ENCODE measurements at places on chromosomes 13 and 19.
A peak's percentile ranks its signal among the peaks of the same experiment; 100 is the strongest.

DNA sequence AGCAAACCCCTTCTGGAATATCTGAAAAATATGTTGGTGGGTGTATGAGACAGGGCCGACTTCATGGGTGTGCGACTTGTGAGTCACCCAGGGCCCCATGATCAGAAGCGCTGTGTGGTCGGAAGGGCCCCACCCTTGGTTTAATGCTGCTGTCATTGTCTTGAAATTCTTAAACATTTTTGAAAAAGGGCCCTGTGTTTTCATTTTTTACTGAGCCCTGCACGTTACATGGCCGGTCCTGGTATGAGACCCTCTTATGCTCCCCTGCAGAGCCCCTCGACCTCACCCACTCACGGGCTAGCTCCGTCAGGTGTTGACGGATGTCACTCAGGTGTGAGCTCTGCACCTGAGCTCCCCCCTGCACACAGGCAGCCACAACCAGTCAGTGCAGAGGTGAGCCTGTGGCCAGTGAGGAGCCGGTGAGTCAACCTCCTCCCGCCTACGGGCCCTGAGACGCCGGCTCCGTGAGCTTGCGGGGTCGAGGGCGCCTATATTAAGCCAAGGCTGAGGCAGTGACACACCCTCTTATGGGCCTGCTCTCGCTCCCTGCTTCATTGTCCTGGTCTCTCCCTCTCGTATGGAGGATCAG, 27.7 kb downstream of the GADD45B start:
- peak; percentile 56 for DNase-seq

- DNase-seq: no peak
These were observed 52.7 kb downstream of the COL4A1 start for GRCh38 chr13:110254151-110254679.

GRCh38 chr13:44068169-44068568, 188.5 kb downstream of the LACC1 start:
- DNase-seq: no peak

DNA sequence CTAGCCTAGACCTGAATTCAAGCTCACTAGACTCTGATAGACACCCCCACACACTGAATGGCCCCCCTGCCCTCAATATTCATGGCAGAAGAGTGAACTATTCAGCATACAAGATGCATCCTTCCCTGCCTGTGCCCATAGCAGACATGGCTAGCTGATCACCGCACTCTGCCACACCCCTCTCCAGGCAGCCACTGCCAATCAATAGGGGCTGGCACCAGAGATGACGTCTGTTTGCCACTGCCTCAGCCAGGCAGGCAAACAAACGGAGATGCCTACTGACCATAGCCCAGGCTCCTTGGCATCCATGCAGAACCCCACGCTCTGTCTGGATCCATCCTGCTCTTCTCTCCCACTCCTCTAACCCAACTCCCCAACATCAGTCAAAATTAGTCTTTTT, 13.8 kb upstream of the NPAS1 start:
- peak; percentile 12 for DNase-seq

GRCh38 chr13:75368167-75368566, 113.8 kb downstream of the TBC1D4 start:
- no peak for DNase-seq

GRCh38 chr13:60379837-60380565, 17.0 kb upstream of the TDRD3 start:
- DNase-seq: no peak

DNA sequence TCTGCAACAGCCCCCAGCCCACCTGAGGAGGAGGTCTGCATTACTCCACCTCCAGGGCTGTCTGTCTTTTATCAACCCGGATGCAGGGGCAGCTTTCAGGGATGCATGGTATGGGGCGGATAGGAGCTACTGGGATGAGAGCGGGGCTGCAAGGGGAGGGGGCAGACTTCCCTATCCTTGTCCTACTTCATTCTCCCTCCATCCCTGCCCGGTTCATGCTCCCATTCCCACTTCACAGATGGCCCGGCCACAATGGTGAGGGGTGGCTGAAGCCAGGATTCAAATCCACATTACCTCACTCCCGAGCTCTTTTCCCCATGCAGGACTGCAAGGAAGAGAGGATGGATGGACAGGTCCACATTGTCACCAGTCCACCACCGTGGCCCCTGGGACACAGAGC, 40.5 kb upstream of the VSTM2B start:
- DNase-seq: no peak

- no peak for DNase-seq
These were observed 230.4 kb downstream of the ATP8A2 start for GRCh38 chr13:25602176-25602575.

DNA sequence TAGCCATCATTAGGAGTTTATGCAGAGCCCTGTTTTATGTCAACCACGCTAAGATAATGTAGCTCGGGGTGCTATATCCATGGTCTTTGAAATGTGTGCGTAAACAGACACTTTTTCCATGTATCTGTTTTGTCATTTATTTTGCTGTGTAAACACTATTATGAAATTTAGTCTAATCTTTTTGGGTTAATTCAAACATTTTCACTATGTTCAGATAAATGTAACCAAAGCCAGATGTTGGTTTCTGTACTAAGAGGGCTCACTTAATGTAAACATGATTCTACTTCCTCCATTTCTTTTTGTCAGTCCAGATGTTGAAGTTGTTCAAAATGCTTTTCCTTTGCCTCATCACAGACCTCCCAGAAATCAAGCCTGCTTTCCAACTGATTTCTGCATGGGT, 499.5 kb upstream of the GPC6 start:
- DNase-seq: no peak

DNA sequence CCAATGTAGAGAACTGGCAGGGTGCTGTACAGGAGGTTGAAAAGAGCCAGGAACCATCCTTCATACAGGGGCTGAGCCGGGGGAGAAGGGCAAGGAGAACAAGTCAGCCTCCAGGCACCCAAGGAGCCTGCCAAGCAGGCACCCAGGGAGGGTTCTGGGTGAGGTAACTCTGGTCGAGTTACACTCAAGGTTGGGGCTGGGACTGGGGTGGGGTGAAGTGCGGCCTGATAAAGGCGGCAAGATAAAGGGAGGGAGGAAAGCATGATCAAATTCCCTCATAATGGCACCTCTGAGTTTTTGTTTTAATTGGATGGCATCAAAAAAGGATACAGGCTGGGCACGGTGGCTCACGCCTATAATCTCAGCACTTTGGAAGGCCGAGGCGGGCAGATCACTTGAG, 25.0 kb downstream of the ATP8B3 start:
- no peak for DNase-seq

DNA sequence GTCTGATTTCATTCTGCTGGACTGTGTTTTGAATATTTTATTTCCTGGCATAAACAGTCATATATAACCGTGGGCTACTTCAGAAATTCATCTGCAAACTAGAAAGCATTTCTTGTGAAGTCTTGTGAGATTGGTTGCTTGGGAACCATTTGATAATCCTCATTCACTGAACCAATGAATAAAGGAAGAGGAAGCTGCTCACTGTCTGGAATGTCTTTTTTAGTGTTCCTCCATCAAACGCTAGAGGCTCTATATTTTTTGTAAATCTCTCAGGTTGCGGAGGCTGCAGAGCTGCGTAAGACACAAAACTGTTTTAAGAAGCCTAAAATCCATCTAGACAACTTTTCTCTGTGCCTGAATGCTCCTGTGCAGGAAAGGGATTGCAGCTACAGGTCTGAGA, 18.7 kb upstream of the GPR12 start:
- no peak for DNase-seq

DNA sequence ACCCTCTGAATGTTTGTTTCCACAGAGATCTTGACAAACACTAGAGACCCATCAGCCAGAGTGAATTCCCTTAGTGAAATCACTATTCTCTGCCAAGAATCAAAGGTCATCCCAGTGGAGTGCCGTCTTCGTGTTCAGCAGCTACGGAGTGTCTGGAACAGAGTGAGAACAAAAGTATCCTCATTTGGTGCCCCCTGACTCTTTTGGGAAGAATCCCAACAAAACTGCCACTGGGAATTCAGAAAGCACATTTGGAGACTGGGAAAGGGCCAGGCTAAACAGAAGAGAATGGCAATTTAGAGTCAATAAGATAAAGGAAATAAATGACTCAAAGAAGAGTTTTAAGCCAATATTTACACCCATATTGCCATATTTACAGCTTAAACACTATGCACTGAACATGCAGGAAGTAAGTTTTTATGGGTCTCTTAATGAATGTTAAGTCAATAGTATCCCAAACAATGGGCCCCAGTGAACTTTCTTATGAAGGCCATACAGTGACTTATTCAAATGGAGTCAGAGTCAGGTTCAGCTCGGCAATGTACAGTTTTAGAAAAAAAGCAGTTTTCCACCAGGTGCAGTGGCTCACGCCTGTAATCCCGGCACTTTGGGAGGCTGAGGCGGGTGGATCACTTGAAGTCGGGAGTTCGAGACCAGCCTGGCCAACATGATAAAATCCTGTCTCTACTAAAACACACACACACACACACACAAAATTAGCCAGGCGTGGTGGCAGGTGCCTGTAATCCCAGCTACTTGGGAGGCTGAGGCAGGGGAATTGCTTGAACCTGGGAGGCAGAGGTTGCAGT, 392.6 kb downstream of the KLF5 start:
- DNase-seq: no peak

GRCh38 chr19:5718579-5719273, 1.2 kb downstream of the LONP1 start:
- peak; percentile 56 for DNase-seq

DNA sequence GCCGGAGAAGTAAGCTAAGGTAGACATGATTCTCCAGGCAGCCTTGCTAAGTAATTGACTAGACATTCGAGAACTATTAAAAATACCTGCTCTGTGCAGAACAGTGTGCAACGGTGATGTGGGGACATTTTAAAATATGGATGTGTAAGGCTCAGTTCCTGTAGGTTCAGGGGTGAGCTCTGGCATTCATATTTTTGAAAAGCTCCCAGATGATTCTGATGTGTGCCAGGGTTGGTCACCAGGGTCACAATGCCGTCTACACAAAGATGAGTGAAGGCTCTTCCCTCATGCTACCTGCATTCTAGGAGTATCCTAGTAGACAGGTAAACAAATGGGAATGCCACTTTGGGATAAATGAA, 702 bp upstream of the EPSTI1 start:
- DNase-seq: peak; percentile 35
